ENCODE measurements at places on chromosomes 5 and 9.

- DNase-seq, result peak; percentile 75
These were observed at the start of gene GDNF for GRCh38 chr5:37839407-37840052. Gene GDNF, minus strand, starts transcription at chr5:37840041. Its CDS starts 5,245 bp downstream, at chr5:37834796.

- DNase-seq, result no peak
These were observed 185.6 kb downstream of the C9orf50 start for GRCh38 chr9:129435291-129435690.

GRCh38 chr5:148268566-148268965, at the start of gene SPINK13:
Gene SPINK13, plus strand, starts transcription at chr5:148268794. Its CDS starts 1,279 bp downstream, at chr5:148270073.
- DNase-seq, result no peak

GRCh38 chr5:145484158-145484557, 351.0 kb downstream of the PRELID2 start:
- DNase-seq, result no peak

- no peak for DNase-seq
These were observed 144.9 kb upstream of the DMRT1 start for GRCh38 chr9:696332-697323.

DNA sequence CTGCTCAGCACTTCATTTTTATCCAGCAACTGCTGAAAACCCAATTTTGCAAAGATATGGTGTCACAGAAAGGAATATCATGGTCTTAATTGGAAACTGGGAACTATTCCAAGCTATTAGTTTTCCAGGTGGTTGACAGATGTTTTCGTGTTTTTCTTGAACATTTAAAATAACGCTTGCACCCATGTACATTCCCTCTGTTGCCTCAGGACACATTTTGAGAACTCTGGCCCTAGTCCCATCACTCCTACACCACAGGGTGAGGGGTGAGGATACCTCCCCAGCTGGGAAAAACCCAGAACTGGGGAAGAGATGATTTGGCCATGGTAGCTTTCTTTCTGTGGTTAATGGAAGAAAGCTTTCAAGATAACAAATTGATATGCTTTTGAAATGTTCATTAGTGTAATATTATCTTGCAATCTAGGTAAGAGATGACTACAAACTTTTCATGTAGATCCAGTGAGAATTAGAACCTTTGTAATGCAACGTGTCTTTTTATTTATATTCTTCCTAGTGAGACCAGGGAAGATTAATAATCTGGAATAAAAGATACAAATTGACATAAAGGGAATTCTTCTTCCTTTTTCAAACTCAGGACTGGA, 627.0 kb downstream of the RAB3C start:
- DNase-seq, result no peak

DNA sequence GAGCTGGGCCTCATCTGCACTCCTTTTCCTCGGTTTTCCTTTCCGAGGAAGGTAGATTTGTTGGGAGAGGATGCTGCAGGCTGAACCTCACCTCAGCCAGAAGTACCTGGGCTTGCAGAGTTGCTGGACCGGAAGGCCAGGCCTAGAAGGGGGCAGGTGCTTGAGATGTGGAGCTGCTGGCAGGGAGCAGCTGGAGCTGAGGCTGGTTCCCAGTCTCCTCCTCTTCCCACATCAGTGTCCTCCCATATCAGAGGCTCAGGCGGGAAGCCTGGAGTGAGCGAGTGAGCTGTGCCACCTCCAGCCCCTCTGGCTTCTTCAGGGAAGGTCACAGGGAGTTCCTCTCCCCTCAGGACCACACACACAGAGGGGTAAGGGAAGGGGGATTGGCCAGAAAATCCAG, 259.4 kb downstream of the GADD45G start:
- no peak for DNase-seq

All from right hindlimb (tissue), 1 donor.